ENCODE measurements at places on chromosomes 4 and X.

DNA sequence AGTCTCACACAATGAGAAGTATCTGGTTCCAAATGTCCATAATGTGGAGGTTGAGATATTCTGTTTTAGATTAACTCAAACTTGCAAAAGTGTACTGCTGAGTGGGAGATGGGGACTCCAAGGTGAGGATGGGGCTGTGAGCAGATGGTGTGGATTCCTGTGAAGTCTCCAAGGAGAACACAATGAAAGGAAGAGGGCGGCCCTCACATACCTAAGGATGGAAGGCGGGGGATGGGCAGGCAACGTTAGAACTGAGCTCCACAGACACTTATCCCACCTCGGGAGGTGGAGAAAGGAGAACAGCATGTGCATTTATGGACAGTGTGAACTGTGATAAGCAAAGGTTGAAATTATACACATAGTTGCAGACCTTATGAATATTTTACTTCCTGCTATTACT is 9.9 kb upstream of the SPATA4 start:
- DNase-seq: no peak

DNA sequence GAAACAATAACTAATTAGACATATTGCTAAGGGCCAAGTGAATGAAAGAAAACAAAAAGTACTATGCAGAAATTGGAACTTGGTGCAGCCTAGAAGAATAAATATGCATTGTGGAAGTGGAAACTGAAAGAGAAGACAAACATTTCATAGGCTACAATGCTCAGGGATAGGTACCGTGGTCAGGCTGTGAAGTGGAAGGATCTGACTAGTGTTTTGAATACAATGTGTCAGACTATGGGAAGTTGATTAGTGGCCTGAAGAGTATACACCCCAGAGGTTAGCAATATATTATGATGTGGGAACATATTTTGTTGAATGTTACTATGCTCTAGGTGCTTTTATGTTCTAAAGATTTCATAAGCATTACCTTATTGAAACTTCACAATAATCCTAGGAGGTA is 36.8 kb downstream of the GPRIN3 start:
- DNase-seq: no peak

GRCh38 chr4:125765941-125766340 is 451.2 kb downstream of the FAT4 start:
- DNase-seq: no peak

DNA sequence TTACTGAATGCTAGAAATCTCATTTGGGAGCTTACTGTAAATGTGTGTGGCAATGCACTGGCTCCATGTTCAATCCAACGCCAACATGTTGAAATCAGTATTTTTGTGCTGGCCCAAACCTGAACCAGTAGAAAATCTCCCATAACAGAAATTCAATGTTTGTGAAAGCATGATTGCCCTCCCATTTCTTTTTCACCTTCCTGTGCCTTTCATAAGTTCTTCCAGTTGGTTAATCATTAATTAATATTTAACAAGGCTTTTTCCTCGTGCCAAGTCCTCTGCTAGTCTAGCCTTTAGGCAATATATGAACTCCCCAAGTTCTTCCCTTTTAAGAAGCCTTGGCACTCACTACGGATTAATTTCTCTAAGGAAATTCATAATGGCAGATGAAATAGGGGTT is 1.3 kb upstream of the PLS3 start:
- DNase-seq: no peak

DNA sequence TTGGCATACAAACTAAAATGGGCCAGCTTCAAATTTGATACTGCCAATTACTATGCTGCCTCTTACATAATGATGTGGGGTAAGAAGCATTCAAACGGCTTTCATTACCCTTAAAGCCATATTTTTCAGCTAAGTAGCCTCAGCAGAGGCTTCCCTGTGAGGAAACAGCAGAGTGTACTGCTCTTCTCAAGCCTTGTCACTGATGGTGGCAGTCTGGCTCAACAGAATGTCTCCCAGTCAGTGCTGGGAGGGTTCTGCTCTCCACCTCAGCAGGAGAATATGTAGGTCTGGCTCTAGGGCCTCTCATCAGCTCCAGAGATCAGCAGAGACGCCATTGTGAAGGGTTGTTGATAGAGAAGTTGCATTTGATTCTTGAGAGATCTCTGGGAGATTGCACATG is 44.6 kb upstream of the MBNL3 start:
- DNase-seq: no peak

DNA sequence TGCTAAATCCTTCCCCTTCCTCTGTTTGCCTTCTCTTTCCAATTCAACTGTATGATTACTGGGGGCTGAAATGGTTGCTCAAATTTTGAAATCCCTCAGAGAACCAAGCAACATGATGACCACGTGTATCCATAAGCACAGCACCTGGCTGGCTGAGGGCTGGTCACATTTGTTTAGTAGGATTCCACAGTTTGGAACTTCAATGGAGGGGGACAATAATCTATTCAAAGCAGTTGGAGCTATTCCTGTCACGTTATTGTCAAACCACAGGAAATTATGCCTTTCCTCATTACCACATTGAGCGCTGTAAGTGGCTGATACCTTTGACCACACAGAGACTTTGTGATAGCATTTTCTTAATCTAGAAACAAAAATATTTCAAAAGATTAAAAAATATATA is 7.0 kb downstream of the TMSB4X start:
- no peak for DNase-seq

GRCh38 chr4:83388313-83388676 is 53.6 kb upstream of the HPSE start:
- DNase-seq: no peak

- no peak for DNase-seq
Measured at GRCh38 chr4:26839534-26839951, 21.1 kb upstream of the STIM2 start.

DNA sequence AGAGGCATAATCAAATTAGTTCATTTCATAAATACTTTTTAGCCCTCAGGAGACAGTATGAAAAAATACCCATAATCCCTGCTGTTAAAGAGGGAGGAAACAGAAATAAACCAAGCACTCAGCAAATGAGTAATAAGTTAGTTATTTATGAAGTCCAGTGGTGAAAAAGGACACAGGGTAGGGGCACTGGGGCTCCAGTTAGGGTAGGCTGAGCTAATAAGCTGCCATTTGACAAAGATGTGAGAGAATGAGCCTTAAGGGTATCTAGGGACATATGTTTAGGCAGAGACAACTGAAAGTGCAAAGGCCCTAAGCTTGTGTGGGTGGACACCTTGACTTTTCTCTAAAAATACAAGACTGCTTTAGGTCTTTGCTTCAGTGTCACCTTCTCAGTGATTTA is 94.4 kb downstream of the IL15 start:
- DNase-seq: no peak

DNA sequence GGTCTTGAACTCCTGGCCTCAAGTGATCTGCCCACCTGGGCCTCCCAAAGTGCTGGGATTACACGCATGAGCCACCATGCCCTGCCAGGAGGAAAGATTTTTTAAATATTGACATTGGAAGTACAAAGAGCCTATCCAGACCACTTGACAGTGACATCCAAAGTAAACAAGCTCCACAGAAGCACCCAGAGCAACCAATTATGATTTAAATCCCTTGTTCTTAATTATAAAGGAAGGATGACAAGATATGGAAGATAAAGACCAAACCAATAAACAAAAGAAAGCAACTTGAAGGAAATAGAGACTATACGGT is 27.7 kb upstream of the RPL34 start:
- DNase-seq: no peak

GRCh38 chrX:14003028-14003427 is 26.7 kb downstream of the GEMIN8 start:
- DNase-seq: no peak

DNA sequence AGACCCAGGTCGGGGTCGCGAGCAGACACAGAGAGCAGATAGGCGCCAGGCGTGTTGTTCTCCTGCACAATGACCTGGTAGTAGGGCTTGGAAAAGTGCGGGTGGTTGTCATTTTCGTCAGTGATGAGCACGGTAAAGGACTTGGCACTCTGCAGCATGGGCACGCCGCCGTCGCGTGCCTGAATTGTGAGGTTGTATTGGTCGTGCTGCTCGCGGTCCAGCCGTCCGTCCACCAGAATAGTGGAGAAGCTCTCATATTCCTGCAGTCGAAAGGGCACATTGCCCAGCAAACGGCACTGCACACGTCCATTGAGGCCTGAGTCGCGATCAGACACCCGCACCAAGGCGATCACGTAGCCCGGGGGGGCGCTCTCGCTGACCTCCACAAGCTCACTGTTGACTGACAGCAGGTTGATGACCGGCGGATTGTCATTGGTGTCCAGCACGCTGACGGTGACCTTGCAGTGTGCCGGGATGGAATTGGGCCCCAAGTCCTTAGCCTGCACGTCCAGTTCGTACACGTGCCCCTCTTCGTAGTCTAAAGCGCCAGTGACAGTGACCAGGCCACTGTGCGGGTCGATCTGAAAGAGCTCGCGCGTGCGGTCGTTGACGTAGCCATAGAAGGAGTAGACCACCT is 2.8 kb downstream of the PCDH19 start:
- DNase-seq: no peak

- DNase-seq: no peak
Measured at GRCh38 chrX:118990512-118991227, 16.3 kb downstream of the LONRF3 start.

- no peak for DNase-seq
Measured at GRCh38 chrX:18179446-18179845, 41.2 kb downstream of the BEND2 start.

DNA sequence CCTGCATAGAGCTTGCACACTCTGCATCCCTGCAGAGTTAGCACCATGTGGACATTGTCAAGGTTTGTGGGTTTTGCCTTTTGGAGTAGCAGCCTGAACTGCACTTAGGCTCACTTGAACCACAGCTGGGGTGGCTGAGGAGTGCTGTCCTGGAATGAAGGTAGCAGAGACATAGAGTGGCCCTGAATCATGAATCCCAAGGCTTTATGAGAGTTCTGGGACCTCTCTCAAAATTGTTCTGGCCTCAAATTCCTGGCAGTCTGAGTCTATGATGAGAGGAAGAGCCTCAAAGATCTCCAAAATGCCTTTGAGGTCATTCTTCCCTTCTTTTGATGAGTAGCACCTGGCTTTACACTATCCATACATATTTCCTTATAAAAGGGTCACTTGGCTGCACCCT is 37.1 kb upstream of the ADH1C start:
- DNase-seq: no peak

DNA sequence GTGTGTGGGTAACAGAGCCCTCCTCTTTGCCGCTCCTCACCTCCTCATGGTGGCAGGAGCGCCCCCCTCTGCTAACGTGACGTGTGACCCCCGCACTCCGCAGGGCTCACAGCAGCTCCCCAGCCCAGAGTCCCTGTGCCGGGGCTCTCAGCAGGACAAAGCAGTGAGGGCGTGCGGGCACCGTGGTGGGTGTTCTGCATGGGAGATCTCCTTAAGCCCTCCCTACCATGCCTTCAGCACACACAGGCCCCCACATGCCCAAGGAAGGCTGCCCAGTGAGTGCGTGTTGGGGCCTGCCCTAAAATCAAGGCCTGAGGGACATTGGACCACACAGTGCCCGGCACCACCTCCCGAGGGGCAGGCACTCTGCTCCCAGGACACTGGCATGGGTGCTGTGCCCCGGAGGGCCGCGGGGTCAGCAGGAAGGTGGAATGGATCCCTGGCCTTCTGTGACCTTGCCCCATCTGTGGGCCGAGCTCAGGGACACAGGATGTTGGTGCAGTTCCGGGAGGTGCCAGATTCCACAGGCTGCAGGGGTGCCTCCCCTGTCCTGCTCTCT is 10.1 kb downstream of the PSAPL1 start:
- DNase-seq: no peak

GRCh38 chr4:137541876-137542646 is 9.8 kb upstream of the PCDH18 start:
- DNase-seq: no peak

DNA sequence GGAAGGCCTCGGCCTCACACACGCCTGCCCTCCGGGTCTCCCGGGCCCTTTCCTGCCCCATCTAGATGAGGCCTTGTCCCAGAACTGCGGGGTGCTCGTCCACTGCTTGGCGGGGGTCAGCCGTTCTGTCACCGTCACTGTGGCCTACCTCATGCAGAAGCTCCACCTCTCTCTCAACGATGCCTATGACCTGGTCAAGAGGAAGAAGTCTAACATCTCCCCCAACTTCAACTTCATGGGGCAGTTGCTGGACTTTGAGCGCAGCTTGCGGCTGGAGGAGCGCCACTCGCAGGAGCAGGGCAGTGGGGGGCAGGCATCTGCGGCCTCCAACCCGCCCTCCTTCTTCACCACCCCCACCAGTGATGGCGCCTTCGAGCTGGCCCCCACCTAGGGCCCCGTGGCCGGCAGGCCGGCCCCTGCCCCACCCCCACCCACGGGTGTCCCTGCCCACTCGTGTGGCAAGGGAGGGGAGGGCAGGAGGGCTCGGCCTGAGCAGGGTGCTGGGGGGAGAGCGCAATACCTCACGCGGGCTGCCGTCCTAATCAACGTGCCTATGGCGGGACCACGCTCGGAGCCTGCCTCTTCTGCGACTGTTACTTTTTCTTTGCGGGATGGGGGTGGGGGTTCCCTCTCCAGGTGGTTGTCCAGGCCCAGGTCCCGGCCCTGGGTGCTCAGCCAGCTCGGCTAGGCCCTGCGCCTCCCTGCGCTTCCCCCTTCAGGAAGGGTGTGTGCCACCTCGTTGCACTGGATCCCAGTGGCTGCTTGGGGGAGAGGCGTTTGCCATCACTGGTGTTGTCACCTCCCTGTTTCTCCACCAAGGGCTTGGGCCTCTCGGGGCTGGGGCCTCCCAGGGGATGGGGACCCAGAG is 3.1 kb downstream of the DUSP9 start:
- DNase-seq: no peak

- no peak for DNase-seq
Measured at GRCh38 chr4:53688186-53688790, 97.0 kb upstream of the LNX1 start.

DNA sequence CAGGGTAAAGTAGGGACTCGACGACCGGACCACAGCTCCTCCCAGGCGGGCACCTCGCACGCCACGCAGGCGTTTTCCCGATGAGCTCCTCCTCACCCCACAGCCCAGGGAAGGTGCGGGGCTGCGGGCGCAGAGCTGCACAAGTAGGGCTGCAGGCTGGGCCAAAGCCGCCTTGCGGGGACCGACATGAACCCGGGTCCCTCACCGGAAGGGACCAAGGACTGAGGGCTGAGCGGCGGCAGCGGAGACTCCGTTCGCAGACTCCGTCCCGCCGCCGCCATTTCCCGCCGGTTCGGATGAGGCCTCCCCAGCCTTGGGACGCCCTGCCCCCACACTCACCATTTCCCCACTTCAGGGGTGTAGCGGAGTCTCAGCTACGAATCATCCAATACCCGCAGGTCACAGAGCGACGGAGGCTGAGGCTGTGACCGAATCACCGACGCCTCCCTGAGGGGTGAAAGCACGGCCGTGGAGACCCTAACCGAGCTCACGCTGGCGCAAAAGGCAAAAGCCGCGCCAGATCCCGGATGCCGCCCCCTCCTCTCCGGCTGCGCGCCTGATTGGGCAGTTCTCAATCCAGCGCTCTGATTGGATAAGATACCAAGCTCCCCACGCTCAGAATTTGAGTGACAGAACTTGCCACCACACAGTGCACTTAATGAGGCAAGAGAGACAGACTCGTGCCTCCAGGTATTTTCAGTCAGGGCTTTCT is at the start of gene ZNF732:
TSS of gene ZNF732 (minus strand) at position 506 of the 712 bp plus-strand sequence. CDS start at position 342, 164 bp downstream.
- DNase-seq: peak; percentile 48

DNA sequence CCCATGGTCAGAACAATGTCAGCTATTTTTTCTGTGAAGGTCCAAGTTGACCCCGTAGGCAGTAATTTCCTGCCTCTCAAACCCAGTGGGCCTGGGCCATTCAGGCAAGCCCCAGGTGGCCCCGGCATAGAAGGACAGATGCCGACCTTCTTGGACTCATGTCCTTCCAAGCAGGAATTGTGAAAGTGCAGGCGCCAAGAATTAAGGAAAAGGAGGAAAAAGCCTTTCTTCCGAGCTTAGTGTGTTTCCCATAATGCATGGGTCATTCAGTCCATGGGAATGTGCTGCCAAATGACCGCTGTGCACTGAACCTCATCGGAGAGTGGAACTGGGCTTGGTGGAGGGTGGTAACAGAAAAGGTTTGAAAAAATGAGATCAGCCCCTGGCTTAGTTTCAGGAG is 196.5 kb upstream of the HS3ST1 start:
- DNase-seq: no peak

Data from left renal cortex interstitium (tissue), 4 donors.